ENCODE measurements at places on chromosomes 5 and 9.

- DNase-seq, result no peak
Measured at GRCh38 chr9:72574156-72574810, 52.9 kb downstream of the TMC1 start.

GRCh38 chr5:158753354-158753753 lies 346.4 kb downstream of the EBF1 start:
- DNase-seq, result no peak

- DNase-seq, result no peak
Measured at GRCh38 chr5:168157141-168157540, 134.3 kb upstream of the WWC1 start.

DNA sequence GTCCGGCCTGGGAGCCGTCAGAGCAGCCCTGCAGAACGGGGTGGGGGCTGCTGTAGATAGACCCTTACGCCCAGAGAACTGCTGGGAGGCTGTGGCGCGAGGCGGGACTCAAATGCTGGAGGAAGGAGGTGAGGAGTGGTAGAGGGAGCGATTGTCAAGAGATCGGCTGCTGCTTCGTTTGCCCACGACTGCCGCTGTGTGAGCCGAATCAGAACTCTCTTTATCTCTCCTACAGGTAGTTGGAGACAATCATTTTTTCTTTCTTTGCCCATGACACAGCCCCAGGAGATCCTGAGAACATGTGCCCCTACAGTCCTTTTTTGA lies 456 bp downstream of the ZNF79 start:
- no peak for DNase-seq

DNA sequence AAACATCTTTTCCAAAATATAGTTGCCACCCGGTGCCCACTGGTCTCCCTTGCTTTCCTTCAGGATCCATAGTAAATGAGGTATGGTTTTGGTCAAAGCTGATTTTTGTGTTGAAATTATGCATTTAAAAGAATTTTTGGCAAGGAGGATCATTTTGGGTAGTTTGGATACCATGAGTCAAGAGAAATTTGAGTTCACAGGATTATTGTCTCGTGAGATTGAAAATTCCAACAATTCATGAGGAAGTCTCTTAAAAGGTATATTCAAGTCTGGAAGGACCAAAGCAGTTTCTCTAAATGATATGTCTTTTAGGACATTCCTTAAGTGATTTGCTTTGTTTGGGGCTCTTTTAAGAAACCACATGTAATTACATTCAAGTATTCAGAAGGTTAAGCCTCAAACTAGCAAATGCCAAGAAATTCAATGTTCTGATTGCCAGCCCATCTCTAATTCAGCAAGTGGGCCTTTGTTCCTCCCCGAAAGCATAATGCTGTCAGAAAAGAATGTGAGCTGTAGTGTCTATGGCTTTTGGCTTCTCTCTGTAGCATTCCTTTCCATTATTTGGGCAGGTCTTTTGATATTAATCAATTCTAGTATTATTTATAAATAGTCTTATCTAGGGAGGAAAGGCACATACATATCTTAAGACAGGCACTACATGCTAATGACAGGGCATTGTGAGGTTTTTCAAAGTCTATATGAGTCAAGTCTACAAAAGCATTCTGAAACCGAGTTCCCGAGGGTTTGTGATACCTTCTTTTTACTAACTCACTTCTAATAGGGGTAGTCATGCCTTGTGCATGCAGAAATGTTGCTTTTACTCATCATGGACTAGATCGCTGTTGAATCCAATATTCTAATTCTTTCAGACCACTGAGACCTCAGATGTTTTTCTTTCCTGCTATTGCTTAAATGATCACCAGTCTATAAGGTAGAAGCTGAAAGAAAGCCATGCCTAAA lies 453.9 kb downstream of the ENC1 start:
- no peak for DNase-seq

GRCh38 chr5:138230261-138230660 lies 17.1 kb upstream of the CDC23 start:
- DNase-seq, result no peak

DNA sequence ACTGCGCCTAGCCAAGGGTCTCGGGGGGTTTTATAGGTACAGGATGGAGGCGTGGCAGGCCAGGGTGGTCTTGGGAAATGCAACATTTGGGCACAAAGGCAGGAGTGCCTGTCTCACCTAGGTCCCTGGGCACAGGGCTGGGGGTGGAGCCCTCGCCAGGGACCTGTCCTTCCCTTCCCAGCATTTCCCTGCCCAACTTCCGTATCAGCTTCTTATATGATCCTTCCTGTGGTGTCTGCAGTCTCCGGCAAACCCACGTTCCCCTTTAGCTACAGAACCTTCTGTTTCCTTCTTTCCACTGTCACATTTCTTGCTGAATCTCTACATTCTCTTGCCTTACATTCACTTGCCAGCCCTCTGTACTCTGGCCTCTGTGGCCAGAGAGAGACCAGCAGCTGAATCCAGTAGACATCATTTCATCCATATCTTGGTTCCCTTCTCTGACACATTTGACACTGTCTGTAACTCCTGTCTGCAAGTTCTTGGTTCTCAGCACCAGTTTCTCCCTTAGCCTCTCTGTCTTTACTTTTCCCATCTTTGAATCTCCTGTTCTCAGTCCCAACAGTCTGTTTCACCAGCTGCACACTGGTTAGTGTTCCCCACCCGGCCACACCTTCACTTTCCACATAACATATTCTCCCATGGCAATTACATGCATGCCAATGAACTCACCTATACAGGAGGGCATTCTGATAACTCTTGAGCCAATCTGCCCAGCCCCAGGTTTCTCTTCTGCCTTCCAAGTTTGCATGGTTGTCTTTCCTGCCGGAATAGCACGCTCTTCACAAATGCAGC lies 134.7 kb upstream of the ZNF608 start:
- no peak for DNase-seq

DNA sequence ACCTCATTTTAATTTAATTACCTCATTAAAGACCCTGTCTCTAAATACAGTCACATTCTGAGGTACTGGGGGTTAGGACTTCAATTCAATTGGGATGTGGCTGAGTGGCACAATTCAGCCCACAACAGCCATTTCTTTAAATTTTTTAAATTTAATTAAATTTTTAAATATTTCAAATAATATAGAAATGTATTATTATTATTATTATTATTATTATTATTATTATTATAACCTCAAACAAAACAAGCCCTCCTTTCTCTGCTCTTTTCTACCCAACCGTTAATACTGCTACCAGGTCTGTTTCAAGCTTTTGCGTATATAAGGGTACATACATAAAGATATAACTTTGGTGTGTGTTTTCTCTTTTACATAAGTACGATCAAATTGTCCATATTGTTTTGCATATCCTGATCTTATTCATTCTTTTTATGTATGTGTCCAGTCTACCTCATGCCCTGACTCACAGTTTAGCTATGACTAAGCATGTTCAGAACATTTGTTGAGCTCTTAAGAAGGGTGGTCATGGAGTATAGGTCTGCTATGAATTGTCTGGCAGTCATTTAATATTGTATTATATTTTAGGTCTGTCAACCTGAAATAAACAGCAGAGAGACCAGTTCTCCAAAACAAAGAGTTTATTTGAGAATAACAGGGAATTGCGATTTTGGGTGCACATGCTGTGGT lies 16.1 kb upstream of the RAB14 start:
- DNase-seq, result no peak

DNA sequence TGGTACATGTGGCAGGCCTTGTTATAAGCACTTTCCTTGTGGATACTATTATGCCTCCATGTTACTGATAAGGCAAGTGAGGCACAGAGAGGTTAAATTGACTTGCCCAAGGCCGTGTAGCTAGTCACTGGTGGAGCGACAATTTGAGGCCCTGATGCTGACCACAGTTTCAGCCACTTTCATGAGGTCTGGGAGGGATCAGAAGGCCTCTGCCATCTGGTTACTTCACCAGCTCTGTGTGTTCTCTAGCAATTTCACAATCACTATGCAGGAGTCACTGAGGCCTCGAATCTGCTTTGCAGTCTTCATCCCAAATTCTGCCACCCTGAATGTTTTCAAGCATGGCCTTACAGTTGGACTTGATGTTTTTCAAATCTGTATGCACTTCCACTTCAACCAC lies 9.1 kb downstream of the LRRC70 start:
- no peak for DNase-seq

DNA sequence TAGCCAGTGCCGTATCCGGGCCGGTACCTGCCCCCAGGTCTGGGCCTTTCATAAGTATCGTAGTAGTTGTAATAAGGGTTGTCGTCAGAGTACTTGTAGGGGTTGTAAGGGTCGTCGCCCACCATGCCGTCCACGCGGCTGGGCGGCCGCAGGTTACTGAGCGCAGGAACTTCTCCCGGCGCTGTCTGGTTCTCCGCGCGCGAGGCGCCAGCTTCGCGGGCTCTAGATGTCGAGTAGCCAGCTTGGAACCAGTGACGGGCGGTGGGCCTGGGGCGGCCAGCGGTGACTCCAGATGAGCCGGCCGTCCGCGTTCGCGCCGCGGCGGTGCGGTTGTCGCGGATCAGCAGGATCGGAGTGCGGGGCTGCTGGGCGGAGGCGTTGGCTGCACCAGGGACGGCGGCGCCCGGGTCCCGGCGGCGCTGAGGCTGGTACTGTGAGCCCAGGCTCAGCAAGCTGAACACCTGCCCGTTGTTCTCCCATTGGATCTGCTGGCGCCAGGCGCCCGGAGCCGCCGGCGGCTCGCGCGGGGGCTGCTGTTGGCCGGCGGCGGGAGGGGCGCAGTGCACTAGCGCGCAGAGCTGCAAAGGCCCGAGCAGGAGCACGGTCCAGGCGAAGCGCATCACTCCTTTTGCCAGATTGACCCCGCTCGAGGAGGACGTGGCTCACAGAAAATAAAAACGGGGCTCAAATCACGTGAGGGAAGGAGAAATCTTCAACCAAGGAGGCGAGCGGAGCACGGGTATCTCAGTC lies 518 bp downstream of the LOX start:
- DNase-seq, result no peak

DNA sequence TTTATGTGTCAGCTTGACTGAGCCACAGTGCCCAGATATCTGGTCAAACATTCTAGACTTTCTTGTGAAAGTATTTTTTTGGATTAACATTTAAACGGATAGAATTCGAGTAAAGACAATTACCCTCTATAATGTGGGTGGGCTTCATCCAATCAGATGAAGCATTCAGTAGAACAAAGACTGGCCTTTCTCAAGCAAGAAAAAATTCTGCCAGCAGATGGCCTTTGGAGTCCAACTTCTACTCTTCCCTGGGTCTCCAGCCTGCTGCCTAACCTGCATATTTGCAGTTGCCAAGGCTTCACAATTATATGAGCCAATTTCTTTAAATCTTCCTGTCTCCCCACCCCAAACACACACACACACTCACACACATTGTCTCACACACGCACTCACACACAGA lies 86.4 kb downstream of the MED10 start:
- DNase-seq, result no peak

DNA sequence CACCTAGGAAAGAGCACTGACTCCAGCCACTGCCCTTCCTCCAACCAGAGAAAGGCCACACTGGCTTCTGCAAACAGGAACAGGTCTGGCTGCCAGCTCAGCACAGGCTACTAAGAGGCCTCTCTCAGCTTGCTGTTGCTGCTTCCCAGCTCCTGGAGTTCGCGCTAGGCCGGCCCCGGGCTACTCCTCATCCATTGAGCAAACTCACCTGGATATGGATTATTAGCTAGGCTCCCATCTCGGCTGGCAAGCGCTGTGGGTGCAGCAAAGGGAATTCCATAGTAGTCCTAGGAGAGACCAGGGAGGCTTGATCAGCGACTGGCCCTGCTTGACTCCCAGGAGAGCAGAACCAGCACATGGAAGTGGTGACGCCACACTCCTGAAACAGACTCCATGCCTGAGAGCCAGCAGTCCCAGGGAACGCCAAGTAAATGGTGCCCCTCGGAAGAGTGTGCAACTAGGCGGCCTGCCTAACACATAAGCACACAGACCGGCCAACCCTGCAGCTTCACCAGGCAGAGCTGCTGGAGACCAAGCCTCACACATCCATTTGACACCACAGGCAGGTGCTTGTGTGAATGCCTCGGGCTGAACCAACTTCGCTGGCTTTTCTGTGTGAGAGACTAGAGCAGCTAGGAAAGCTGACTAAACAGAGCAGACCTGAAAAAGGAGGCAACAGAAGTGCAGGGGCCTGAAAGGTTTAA lies 107.2 kb downstream of the UBE2R2 start:
- no peak for DNase-seq

DNA sequence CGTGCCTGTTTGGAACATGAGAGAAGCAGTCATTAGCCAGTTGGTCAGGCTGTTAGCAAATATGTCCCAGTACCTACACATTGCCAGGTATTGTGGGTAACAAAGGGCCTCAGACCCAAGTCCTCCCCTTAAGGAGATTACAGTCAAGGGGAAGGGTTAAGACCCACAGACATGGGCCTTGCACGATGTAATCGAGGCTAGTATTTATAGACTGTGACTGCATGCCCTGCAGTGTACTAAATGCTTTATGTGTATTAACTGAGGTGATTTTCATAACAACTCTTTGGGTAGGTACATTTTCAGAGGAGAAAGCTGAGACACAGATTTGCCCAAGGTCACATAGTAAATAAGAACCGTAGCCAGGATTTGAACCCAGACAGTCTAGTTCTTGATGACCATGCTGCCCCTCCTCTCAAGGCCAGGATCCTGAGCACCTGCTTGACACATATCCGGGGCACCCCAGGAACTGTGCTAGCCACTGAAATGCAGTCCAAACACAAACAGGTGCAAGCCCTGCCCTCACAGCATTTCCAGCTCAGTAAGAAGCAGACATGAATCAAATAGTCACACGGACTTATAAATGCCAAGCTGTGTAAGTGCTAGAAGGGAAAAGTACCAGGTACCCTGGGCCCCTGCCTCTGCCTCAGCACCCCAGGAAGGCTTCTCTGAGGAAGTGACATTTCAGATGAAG lies 32.0 kb upstream of the GRPEL2 start:
- DNase-seq, result no peak

DNA sequence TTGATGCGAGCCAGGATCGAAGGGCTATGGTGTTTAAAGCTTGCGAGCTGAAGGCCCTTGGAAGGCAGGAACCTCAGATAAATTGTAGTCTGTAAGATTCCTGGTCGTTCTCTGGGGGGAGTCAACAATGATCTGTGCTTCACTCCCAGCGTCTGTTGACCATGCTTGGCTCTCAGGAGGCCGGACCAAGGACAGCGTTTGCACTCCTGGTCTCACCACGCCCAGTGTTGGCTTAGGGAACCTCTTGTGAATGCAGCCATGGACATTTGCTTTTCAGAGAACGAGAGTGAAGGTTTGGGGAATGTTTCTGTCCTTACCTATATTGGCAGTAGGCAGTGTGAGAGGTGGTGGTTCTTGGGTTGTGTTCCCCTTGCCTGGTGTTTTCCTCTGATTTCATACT lies 60.2 kb upstream of the FAM120AOS start:
- no peak for DNase-seq

GRCh38 chr9:137175345-137175961 lies 3.6 kb upstream of the TMEM210 start:
- DNase-seq, result no peak

- DNase-seq, result no peak
Measured at GRCh38 chr9:115385383-115386122, 267.6 kb upstream of the TNC start.

- DNase-seq, result no peak
Measured at GRCh38 chr5:87339986-87340385, 72.3 kb downstream of the RASA1 start.

DNA sequence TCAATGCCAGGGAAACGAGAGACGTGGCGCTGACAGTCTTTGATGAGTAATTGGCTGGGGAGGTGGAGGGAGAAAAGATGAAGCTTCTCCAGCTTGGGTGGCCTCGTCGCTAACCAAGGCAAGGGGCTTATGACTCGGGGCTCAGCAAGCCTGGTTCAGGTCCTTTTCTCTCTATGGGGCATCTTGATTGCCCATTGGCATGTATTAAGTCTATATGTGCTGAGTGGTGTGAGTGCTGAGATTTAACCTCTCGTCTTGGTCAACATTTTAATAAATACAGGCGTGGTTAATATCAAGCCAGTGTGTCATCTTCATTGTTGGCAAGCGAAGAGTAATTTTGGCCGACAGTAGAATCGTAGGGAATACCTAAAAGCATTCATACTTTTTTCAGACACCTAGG lies 85.9 kb downstream of the RAI14 start:
- DNase-seq, result no peak

Measured in HS-27A (cell line).